ENCODE measurements at places on chromosomes 6 and 20.
A peak's percentile ranks its signal among the peaks of the same experiment; 100 is the strongest.

DNA sequence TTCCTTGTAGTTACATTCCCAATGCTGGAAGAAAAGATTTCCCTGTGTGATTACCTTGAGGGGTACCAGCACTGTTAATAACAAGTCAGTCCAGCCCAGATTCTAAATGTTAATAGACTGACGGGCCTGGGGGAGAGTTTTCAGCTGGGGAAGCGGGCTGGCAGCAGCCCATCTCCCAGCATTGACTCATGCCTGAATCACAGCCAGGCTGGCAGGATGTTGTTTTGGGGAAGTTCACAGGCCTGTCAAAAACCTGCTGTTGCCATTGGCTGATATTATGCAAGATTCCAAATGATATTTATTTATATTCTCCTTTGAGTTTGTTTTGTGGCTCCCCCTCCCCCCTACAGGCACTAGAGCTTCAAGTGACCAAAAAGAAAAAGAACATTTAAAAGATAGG lies 213.9 kb upstream of the CNR1 start:
- DNase-seq: no peak

DNA sequence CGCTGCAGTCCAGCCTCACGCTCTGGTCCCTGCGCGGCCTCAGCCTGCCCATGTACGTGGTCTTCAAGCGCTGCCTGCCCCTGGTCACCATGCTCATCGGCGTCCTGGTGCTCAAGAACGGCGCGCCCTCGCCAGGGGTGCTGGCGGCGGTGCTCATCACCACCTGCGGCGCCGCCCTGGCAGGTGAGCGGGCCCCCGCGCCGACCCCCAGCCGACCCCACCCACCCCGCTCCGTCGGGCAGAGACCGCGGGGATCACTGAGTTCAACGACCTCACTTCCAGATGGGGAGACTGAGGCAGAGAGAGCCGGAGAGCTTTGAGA lies 545 bp downstream of the SLC35D3 start:
- no peak for DNase-seq

GRCh38 chr6:148346681-148347440 lies 4.2 kb downstream of the SASH1 start:
- no peak for DNase-seq

DNA sequence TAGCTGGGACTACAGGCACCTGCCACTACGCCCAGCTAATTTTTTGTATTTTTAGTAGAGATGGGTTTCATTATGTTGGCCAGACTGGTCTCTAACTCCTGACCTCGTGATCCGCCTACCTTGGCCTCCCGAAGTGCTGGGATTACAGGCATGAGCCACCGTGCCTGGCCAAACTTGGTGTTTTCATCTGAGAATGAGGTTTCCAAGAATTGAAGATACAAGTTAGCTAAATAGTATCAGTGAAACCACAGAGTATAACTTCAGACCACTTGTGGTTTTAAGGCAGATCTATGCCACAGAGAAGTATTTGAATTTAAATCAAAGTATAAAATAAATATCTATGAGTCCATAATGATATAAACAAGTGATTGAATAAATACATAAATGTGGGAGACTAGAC lies 70.1 kb downstream of the SLC16A10 start:
- DNase-seq: peak; percentile 58

All from activated CD4-positive, alpha-beta T cell treated with anti-CD3 and anti-CD28 coated beads, Interleukin-2, Interleukin-6, amounts not matched to agents 100 ng/mL and 50 ng/mL, durations not matched to agents 16 hours and 8 hours (primary cell).